ENCODE measurements at places on chromosomes 7 and 10.
A peak's percentile ranks its signal among the peaks of the same experiment; 100 is the strongest.

GRCh38 chr10:72567889-72568640 lies 57.8 kb downstream of the MICU1 start:
- DNase-seq: peak; percentile 43

DNA sequence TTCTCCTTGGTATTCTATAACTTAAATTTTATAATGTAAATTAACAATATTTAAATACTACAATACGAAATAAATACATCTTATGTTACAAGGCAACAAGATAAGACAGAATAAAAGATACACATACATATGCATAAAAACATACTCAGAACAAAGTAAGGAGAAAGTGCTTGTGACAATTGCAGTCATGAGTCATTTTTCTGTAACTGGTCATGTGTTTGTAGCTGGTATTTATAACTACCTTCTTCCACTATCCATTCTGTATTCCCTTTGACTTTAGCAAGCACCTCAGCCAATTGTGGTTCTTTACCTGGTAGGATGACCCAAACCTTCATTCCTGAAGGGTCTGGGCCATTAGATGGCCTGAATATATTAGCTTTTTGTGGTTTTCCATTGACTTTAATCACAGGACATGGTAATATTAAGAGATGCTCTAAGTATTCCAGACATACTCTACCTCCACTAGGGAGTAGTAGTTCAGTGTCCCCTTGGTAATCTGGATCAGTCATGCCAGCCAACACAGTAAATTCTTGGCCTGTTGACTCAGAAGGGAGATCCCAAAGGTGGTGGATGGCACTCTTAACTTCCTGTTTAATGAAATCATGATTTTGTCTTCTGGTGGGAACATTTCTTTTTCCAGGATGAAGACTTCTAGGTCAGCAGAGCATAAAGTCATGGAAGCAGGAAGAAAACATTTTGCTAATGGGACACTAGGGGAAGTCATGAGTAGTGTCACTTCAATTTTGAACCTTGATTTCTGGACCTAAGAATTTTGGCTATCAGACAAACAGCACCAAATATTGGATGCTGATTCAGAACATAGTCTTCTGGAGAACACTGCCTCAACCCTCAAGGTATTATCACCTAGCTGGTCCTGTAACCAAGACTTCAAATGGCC lies 733.7 kb upstream of the IGFBP3 start:
- DNase-seq: no peak

GRCh38 chr10:89078724-89079672 lies 88.4 kb downstream of the FAS start:
- DNase-seq: no peak

DNA sequence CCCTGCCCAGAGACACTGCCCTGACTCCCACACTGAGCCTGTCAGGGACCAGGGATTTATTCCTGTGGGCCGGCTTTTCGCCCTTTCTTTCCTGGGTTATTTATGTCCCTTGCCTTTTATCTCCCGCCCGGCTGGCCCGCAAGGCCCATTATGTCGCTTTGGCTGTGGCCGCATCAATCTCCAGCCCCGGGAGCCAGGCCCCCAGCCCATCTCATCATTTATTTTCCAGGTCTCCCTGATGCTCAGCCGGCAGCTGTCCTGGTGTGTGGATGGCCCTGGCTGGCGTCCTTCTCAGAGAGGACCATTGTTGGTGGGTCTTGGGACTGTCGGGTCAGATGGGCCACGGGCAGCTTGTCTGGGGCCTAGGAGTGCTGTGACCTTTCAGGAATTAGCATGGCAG lies 82.3 kb downstream of the FAM241B start:
- DNase-seq: no peak

GRCh38 chr7:139854124-139854511 lies 25.1 kb downstream of the TBXAS1 start:
- no peak for DNase-seq

GRCh38 chr7:29000717-29001076 lies 42.6 kb upstream of the TRIL start:
- DNase-seq: no peak

DNA sequence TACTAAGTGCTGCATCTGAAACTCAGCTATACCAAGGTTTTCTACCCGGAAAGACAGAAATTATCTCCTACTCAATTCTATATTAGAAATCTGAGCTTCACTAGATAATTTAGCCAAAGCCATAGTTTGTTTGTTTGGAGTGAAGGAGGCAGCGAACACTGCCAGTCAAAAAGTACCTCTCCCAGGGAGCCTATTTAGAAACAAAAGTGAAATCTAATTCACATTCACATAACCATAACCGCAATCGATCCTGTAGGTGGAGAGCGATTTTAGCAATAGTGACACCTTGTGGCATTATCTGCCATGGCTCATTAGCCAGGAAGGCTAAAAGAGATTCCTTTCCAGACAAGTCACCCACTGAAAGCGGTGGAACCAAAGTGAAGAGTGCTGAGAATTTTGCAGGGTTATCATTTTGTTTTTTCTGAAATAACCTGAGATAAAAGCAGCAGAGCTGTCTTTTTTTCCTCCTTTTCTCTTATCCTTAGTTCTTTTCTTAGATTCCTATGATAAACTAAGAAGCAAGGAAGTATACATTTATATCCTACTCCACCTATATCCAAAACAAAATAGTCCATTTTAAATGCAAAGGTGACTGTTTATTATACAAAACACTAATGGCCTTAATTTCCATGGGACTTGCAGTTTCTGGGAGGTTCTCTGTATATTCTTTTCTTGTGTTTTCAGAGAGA lies 83.7 kb upstream of the BET1 start:
- peak; percentile 66 for DNase-seq

DNA sequence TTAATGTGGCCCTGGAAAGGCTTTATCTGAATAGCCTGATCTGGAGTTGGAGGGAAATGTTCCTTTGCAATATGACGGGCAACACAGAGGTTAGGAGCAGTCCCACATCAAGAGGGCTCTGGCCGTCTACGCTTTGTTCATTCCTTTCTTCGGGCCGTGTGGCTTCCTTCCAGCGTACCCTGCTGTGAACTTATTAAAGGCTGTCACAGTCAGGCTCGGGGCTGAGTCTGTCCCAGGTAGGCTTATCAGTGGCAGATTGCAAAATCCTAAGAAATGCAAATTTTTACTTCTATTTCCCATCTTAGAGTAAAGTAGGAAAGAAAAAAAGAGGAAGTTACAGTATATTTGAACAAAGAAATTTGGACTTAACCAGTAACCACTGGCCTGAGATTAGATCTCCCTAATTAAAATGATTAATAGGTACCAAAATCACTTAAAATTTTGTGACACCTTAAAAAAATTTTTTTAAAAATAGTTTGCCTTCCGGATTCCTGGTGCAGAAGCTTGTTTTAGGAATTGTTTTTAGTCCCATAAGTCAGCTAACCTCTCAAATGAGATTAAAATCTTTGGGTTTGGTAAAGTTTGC lies 453.1 kb upstream of the MKI67 start:
- no peak for DNase-seq

DNA sequence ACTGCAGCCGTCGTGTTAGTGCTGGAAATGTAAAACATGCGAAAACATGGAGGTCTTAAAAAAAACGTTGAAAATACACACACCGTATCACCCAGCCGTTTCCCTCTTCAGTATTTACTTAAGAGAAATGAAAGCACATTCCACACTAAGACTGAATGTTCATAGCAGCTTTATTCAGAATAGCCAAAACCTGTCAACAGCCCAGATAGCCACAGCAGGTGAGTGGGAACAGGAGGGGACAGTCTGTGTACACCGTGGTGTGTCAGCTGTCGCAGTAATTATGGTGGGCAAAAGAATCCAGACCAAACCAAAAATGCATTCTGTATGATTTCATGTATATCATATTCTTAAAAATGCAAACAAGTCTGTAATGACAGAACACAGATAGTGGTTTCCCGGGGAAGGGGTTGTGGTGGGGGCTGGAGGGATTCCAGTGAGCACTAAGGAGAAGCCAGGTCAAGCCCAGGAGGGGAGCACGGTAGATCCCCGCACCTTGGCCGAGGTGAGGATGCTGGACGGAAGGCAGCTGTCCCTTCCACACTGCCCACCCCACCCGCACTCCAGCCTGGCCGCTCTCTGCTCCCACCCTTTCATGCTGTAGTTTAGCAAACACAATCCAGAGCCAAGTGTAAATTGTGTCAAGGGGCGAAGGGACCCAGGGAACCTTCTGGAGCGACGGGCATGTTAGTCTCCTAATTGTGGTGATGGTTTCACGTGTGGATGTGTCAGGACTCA lies 123.6 kb downstream of the NKX6-2 start:
- no peak for DNase-seq

- no peak for DNase-seq
Measured at GRCh38 chr7:130092598-130092997, 22.3 kb downstream of the KLHDC10 start.

DNA sequence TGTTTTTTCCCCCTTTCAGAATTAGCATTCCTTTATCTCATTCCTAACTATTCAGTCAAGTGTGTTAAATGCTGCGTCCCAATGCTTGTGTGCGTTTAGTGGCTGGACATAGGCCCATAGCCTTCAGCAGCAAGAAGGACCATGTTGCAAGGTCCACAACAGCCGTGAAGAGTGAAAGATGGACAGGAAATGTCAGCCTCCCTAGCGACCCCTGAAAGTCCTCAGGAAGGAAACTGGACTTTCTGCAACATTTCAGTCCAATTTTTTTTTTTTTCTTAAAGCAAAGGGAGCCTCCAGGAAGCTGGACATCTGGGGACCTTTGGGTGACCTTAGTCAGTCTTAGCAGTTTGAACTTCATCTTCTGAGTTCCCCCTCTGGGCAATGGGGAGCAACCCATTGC lies 550.7 kb upstream of the MGMT start:
- no peak for DNase-seq

GRCh38 chr7:83835424-83835823 lies 186.5 kb upstream of the SEMA3E start:
- DNase-seq: no peak

GRCh38 chr7:43118313-43118712 lies 5.9 kb downstream of the HECW1 start:
- no peak for DNase-seq

DNA sequence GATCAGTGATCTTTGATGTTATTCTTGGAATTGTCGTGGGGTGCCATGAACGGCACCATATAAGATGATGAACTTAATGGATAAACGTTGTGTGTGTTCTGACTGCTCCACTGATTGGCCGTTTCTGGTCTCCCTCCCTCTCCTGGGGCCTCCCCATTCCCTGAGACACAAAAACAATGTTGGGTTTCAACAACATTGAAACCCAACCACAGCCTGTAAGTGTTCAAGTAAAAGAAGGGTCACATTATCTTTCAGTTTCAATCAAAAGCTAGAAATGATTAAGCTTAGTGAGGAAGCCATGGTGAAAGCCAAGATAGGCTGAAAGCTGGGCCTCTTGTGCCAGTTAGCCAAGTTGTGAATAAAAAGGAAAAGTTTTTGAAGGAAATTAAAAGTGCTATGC lies 19.5 kb downstream of the EN2 start:
- no peak for DNase-seq

GRCh38 chr10:51010977-51011376 lies 63.3 kb upstream of the PRKG1 start:
- DNase-seq: peak; percentile 56

- DNase-seq: no peak
Measured at GRCh38 chr10:69969977-69970376, 82.7 kb upstream of the MACROH2A2 start.

- no peak for DNase-seq
Measured at GRCh38 chr7:114269714-114270113, 144.9 kb upstream of the FOXP2 start.
